Activated naive CD8-positive, alpha-beta T cell treated with anti-CD3 and anti-CD28 coated beads for 36 hours (primary cell): ENCODE measurements at places on chromosomes 3 and 15. TPM values are rescaled to one million over a fixed set of nuclear protein-coding genes. Genes with fewer than 3 reads are reported as not detected.

ELL3 gene
- 2.4 TPM for total RNA-seq

GRCh38 chr3:12815719-12816118 is 19.2 kb downstream of the CAND2 start:
- no peak overlapping the region for H3K4me3 ChIP-seq
- peaks cover 2% of the 10 kb centered on the region for H3K4me1 ChIP-seq
- no peak for DNase-seq
- no peaks in the 10 kb centered on the region for H3K27me3 ChIP-seq
- H3K36me3 ChIP-seq = no peaks in the 10 kb centered on the region
- H3K27ac ChIP-seq = no peak overlapping the region

PLA2G4E gene
- not detected for total RNA-seq

GRCh38 chr3:187021748-187022402 is 91.5 kb downstream of the ST6GAL1 start:
- H3K27ac ChIP-seq = peak overlapping the region; percentile 68
- peaks cover 34% of the 10 kb centered on the region for H3K4me1 ChIP-seq
- H3K27me3 ChIP-seq = no peaks in the 10 kb centered on the region
- peak overlapping the region; percentile 1 for H3K4me3 ChIP-seq
- H3K36me3 ChIP-seq = peaks cover 20% of the 10 kb centered on the region

GRCh38 chr3:21330293-21330692 is 420.7 kb downstream of the ZNF385D start:
- H3K27me3 ChIP-seq = no peaks in the 10 kb centered on the region
- H3K4me1 ChIP-seq = peaks cover 2% of the 10 kb centered on the region
- H3K4me3 ChIP-seq = no peak overlapping the region
- no peaks in the 10 kb centered on the region for H3K36me3 ChIP-seq
- DNase-seq = no peak
- no peak overlapping the region for H3K27ac ChIP-seq
